ENCODE measurements at places on chromosomes 5 and 9. TPM values are rescaled to one million over a fixed set of nuclear protein-coding genes. Genes with fewer than 3 reads are reported as not detected.

GRCh38 chr5:169695025-169695625 lies 58.0 kb downstream of the DOCK2 start:
- H3K36me3 ChIP-seq: no peaks in the 10 kb centered on the region
- H3K27me3 ChIP-seq: no peaks in the 10 kb centered on the region
- H3K27ac ChIP-seq: no peak overlapping the region
- no peaks in the 10 kb centered on the region for H3K4me1 ChIP-seq
- H3K4me3 ChIP-seq: no peak overlapping the region

DNA sequence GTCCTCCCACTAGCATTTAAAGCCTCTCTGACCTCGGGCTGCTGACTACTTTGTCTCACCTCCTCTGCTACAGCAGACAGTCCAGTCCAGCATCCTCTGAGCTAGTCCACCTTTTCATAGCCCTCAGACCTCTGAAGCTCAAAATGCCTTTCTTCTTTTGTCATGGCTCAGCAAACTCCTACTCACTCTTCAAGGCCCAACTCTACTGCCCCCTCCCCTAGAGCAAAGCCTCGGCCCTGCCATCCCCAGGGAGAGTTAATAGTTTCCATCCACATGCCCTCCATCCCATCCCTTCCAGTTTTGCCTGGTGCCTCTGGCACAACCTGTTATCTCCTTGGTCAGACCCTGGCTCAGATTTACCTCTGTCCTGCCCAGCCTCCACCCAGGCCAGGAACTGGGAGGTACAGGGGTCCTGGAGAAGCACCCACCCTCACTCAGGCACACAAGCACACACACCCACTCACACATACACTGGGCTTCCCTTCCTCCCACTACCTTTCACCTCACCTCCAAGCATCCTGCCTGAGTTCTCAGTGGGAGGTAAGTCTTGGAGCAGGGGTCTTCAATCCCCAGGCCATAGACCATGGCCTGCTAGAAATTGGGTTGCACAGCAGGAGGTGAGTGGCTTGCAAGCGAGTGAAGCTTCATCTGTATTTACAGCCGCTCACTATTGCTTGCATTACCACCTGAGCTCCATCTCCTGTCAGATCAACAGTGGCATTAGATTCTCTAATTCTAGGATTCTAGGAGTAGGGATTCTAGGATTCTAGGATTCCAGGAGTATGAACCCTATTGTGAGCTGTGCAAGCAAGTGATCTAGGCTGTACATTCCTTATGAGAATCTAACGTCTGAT lies 18.1 kb downstream of the PDLIM4 start:
- no peak overlapping the region for H3K4me3 ChIP-seq
- H3K27me3 ChIP-seq: no peaks in the 10 kb centered on the region
- H3K27ac ChIP-seq: no peak overlapping the region
- DNase-seq: no peak

GRCh38 chr9:114722937-114723620 lies 41.1 kb upstream of the TEX48 start:
- H3K27me3 ChIP-seq: no peaks in the 10 kb centered on the region
- H3K36me3 ChIP-seq: no peaks in the 10 kb centered on the region
- no peak overlapping the region for H3K27ac ChIP-seq
- no peak for DNase-seq

DNA sequence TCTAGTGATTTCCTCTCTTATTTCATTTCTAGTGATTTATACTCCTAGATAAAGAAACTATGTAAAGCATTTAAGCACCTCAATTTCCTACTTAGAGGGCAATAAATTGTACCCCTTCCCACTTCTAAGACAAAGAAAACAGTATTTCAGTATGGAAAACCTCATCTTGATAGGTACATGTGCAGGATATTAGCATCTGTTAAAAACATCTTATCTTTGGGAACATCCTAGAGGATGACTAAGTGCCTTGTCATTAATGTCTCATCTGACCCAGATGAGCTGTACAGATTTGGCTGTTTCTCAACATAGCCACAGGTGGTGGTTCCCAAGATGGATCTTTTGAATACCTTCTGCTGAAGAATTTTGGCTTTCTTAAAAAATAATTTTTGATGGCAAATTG lies 5.7 kb downstream of the MEGF10 start:
- H3K4me1 ChIP-seq: peaks cover 1% of the 10 kb centered on the region
- H3K36me3 ChIP-seq: no peaks in the 10 kb centered on the region
- no peak overlapping the region for H3K27ac ChIP-seq
- no peak for DNase-seq
- H3K4me3 ChIP-seq: no peak overlapping the region

Gene LRRC70
- 0.17 TPM for total RNA-seq

Gene OR1J4
- not detected for total RNA-seq
